ENCODE measurements at places on chromosomes 2 and 18.

DNA sequence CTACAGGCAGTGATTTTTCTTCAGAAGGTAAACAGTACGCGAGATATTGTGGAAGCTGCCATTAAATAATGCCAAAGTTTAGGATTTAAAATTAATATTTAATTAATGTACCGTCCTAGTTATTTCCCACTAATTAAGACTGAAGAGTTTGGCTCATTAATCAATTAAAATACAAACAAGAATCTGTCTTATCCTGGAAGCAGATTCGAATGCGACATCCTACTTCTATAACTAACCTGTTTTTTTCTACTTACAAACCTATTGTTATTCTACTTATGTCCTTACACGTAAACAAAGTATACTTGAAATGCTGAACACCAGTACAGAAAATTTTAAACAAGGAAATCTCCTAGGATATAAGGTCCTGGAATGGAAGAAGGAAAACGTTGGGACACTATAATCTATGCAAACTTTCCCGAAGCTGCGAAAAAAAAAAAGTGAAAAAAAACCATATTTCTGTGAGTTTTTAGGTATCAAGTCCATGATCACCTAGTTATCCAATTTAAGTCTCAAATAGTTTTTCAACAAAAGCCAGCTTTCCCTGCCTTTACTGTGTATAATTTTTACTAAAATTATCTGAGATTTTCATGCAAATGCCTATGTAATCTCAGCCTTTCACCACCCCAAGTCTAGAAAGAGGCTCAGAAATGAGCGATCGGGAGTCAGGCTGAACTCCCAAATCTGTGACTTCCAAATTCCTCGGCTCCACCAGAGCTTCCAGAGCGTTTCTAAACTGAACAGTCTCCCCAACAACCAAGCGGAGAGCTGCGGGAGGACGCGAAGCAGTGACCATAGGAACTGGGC, 1.2 kb upstream of the C2orf15 start:
- no peak for DNase-seq

DNA sequence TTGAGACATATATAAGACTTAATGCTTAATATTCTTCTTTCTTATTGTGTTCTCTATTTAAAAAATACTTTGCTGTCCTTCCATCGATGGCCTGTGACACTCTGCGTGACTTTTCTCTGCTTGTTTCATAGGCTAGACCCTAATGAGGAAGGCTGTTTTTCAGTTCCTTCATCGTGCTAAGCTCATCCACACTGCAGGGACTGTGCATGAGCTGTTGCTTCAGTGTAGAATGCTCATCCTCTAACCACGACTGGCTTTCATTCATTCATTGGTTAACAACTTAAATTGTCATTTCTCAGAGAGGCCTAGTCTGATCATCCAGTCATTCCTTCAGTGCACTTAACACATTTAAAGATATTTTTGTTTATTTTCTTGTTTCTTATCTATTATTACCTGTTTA, 134.4 kb downstream of the CCDC85A start:
- DNase-seq: no peak

DNA sequence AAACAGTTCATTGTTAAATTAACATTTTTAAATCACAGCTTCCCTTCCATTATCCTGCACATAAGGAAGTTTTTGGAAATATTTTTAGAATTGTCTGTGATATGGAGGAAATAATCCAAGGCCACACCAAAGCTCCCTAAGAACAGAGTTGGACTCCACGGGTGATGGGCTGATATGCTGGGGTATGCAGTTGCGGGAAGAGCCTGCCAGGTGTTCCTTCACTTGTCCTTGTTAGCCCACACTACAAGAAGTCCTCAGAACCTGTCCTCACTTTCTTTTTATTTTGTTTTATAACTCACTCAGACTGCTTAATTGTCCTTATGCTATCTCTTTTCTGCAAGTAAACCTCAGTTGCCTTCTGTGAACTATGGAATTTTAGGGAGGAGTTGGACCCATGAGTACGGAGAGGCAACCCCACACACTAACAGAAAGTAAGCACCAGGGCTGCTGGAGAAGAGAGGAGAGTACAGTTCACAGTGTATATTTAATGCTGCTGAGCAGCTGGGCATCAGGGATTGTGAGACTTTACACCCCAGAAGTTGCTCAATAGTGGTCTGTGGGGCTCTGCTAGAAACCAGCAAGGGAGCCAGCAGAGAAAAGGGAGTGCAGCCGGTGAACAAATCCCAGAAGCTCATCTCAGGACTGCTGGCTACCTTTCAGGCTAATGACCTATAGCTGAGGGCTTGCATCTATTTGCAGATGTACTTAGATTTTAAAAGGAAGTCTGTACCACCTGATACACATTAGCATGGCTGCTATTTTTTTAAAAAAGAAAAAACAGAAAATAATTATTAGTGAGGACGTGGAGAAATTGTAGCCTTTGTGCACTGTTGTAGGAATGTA, 280.1 kb upstream of the STON1 start:
- DNase-seq: no peak

DNA sequence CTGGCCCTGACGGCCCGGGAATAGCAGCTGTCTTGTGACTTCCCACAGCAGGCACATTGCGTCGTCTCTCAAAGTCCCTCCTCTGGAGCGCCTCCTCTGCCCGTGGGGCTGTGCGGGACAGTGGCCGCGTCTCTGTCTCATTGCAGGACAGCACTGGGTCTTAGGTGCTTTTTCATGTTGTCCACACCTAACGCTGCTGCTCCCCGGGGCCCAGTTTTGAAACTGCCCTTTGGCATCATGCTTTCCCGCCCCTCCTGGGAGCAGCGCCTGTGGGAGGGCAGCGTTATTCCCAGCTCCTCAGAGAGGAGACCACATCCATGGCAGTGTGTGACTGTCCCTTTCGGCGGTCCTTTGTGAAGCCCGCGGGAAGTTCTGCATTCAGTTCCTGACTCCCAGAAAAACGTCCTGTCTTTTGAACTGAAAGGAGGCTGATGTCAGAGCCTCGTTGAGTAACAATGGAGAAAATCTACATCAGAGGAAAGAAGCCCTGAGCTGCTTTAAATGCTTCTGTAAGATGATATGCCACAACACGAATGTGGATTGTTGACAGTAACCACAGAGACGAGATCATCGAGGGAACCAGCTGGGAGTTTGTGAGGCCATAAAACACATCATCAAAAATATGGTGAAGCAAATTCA, 226.0 kb downstream of the FAM210A start:
- DNase-seq: no peak

GRCh38 chr18:49111191-49111988, 160.6 kb upstream of the SMAD7 start:
- no peak for DNase-seq

DNA sequence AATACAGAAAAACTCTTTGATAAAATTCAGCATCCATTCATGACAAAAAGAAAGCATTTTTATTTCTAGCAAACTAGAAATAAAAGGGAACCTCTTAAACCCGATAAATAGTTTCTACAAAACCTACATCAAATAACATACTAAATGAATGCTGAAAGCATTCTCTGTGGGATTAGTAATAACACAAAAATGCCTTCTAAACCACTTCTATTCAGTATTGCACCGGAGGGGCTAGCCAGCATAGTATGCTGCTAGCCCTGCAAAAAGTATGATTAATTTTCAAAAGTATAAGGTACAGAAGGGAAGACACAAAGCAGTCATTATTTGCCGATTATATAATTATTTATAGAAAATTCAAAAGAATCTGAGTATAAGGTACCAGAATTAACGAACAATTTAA, 145.2 kb downstream of the DTNB start:
- no peak for DNase-seq

- DNase-seq: no peak
Observed at GRCh38 chr18:75209951-75210258, 692 bp upstream of the TSHZ1 start.

DNA sequence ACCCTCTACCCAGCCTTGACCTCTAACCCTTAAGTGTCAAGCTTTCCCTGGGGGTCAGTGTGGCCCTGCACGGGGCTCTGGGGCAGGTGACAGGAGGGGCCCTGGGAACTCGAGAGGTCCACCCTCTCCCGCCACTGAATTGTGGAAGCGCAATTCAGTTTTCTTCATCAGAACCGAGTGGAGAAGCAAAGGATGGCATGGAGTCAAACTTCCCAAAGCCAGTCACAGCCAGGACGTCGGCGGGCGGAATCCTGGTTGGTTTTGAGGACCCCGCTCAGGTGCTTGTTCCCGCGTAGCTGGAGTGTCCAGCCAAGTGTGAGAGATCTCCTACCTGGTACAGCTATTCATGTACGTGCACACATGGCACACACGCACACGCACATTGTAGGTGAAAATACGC, 62.0 kb downstream of the MBP start:
- no peak for DNase-seq

DNA sequence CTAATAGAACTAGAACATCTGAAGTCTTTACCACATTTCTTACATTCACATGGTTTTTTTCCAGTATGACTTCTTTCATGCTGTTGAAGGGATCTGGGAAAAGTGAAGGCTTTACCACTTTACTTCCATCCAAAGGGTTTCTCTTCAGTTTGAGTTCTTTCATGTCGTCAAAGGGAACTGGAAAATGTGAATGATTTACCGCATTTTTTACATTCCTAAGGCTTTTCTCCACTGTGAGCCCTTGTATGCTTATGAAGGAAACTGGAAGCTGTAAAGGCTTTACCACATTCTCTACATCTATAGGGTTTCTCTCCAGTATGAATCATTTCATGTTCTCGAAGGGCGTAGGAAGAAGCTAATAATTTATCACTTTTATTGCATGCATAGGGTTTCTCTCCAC, 46.7 kb downstream of the NBEAL1 start:
- DNase-seq: no peak

DNA sequence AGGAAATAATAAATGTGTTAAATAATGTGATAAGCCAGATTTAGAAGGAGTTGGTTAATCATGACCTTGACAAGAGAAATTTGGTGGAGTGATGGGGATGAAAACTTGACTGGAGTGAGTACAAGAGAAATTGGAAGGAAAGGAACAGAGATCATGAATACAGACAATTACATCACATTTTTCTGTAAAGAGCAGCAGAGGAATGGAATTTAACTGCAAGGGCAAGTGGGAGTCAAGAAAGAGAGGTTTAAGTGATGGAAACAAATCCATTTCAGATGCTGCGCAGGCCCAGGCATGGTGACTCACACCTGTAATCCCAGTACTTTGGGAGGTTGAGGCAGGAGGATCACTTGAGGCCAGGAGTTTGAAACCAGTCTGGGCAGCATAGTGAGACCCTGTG, 46.7 kb downstream of the ICA1L start:
- no peak for DNase-seq

- DNase-seq: no peak
Observed at GRCh38 chr2:166179201-166179600, 51.4 kb upstream of the SCN1A start.

DNA sequence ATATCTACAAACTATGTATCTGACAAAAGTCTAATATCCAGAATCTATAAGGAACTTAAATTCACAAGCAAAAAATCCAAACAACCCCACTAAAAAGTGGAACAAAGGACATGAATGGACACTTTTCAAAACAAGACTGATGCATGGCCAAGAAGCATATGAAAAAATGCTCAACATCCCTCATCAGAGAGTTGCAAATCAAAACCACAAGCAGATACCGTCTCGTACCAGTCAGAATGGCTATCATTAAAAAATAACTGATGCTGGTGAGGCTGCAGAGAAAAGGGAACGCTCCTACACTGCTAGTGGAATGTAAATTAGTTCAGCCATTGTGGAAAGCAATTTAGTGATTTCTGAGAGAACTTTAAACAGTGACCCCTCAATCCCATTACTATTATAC, 56.5 kb downstream of the CCBE1 start:
- no peak for DNase-seq

DNA sequence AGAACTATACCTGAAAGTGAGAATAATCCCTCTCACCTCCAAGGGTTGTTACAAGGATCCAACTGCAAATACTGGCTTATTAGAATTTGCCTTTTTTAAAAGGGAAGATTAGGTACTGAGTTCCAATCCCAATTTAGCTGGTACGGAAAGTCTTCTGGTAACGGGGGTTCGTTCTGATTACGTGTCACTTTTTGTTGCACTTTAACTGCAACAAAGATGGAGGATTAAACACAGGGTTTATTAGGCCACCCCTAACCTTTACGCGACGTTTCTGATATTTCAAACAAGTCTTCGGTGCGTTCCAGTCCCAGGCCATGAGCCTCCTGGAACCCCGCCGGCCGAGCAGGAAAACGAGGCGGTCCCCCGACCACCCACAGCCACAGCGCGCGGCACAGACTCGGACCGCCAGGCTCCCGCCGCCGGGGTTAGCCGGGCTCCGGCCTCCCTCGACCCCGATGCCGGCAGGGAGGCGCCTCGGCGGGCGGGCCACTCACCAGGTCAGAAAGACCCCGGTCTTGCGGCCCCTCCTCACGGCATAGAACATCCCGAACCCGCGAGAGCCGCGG, 411 bp downstream of the RNASEH1 start:
- DNase-seq: no peak

GRCh38 chr2:120830096-120830830, 94.6 kb downstream of the GLI2 start:
- no peak for DNase-seq

- no peak for DNase-seq
Observed at GRCh38 chr2:4976407-4976806, 715.8 kb upstream of the SOX11 start.

- DNase-seq: no peak
Observed at GRCh38 chr2:15159751-15160177, 401.4 kb downstream of the NBAS start.

- DNase-seq: no peak
Observed at GRCh38 chr2:422676-423435, 135.0 kb upstream of the ALKAL2 start.

DNA sequence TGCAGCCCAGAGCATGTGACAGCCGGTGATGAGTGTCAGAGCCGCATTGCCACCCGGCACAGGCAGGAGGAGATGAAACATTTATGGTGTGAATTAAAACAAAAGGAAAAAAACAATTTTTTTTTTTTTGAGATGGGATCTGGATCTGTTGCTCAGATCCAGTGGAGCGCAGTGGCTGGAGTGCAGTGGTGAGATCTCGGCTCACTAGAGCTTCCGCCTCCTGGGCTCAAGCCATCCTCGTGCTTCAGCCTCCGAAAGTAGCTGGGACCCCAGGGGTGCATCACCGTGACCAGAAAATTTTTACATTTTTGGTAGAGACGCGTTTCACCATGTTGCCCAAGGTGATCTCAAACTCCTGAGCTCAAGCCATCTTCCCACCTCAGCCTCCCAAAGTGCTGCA, 182.1 kb upstream of the SALL3 start:
- DNase-seq: no peak

DNA sequence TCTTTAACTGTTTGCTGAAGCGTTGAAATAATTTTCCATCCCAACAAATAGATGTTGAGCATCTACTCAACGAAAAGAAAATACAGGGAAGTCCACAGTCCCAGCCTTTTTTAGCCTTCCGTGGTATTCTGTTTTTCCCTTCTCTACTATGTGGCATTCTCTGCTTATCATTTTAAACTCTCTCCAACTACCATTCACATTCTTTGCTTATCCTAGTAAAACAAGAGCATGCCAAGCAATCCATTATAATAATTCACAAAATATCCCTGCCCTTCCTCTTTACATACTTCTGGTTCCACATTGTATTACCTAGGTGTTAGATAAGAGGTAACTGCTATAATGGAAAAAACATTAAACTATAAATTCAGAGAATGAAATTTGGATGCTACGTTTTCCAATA, 1.6 kb upstream of the SESTD1 start:
- DNase-seq: no peak

Measured in stimulated activated naive CD8-positive, alpha-beta T cell treated with anti-CD3 and anti-CD28 coated beads, Interleukin-15, amount 100 ng/mL, for 72 hours (primary cell).